ENCODE measurements at places on chromosomes 11 and 22.
A peak's percentile ranks its signal among the peaks of the same experiment; 100 is the strongest.

DNA sequence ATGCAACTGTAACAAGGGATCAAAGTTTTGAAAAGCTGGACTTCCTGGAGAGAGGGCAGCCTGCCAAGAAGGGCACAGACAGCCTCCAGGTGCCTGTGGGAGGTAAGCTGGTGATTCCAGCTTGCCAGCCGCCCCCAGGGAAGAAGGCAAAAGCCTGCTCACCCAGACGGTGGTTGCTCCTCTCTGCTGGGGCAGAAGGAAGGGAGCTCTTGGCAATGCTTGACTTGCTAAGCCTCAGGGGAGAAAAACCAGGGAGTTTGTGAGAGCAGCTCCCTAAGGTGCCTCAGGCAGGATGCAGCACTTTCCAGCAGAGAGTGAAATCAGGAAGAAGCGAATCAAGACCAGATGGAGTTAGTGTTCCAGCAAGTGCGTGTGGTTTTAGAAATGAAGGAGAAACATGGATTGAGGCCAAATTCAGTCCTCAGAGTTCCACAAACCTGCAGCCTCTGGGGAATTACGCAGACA is 553.6 kb downstream of the BUD13 start:
- no peak for DNase-seq

DNA sequence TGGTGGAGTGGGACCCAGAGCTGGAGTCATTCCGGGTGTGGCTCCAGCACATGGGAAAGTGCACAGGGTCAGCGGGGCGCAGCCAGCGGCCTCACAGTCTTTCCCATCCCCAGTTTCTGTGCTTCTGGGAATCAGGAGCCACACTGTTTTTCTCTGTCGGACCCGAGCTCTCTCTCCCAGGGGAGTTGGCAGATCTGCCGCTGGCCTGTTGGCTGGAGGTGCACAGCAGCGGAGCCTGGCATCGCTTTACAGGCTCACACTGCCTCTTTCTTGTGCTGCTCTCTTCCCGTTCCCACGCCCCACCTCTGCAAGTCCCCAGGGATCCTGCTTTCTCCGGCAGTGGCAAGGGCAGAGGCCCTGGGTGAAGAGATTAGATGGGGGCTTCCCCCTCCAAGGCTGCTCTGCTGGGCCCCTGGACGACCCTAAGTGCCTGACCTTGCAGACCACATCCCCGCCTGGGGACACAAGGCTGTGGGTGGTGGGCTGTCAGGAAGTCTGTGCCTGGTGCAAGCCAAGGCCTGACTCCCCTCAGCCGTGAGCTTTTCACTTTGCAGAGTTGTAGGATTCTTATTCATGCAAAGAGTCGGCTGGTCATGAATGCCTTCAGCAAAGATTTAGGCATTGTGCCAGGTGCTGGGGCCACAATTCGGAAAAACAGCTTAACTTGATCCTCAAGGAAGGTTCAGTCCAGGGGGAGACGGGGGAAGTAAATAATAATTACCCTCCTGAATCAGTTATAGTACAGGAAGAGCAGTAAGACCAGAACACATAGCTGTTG is 116.3 kb downstream of the TIMP3 start:
- DNase-seq: no peak

GRCh38 chr11:36622431-36623136 is 24.5 kb upstream of the RAG2 start:
- no peak for DNase-seq

GRCh38 chr22:25353516-25354445 is 134.3 kb downstream of the CRYBB2 start:
- DNase-seq: no peak

GRCh38 chr22:30920407-30920806 is 48.2 kb downstream of the MORC2 start:
- peak; percentile 69 for DNase-seq

- DNase-seq: no peak
These were observed 867.4 kb downstream of the NTM start for GRCh38 chr11:132237781-132238180.

DNA sequence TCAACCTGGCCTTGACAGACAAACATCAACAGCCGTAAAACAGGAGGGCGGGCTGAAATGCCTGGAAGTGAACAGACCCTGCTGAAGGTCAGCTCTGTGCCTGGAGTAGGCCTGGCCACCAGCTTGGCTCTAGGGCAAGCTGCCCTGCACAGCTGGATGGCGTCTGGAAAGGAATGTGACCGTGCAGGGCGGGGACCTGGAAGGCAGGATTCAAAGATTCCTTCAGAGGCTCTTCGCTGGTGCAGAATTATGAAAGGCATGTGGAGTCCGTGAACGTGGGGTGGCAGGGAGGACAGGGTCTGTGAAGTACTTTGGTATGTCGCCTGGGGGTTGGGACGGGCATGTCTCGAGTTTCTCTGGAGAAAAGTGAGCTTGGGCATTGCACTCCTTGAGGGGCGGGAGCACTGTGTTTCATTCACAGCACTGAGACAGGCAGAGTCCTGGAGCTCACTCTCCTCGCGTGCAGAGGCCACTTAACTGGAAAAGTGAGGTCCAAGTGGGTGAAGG is 1.5 kb downstream of the EHD1 start:
- DNase-seq: no peak

- no peak for DNase-seq
These were observed 12.7 kb downstream of the MRGPRX3 start for GRCh38 chr11:18145025-18145424.

GRCh38 chr11:76524919-76525318 is 80.1 kb downstream of the EMSY start:
- DNase-seq: no peak

GRCh38 chr11:59954219-59954847 is 9.5 kb upstream of the OOSP4A start:
- no peak for DNase-seq

DNA sequence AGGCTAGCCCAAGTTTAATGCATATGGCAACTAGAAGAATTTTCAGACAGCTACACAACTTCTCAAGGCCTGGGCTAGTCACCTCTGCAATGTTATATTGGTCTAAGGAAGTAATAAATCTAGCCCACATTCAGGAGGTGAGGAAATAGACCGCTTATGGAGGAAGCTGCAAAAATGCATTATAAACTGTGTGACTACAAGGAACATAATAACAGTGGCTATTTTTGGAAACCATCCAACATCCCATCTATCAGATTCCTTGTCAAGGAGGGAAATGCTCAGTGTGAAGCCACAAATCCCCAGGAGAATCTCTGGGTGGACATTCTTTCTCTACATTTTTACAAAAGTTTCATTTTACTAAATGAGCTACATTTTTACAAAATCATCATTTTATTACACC is 76.1 kb downstream of the BBOX1 start:
- no peak for DNase-seq

GRCh38 chr11:1843098-1843473 is 4.3 kb downstream of the TNNI2 start:
- DNase-seq: no peak

DNA sequence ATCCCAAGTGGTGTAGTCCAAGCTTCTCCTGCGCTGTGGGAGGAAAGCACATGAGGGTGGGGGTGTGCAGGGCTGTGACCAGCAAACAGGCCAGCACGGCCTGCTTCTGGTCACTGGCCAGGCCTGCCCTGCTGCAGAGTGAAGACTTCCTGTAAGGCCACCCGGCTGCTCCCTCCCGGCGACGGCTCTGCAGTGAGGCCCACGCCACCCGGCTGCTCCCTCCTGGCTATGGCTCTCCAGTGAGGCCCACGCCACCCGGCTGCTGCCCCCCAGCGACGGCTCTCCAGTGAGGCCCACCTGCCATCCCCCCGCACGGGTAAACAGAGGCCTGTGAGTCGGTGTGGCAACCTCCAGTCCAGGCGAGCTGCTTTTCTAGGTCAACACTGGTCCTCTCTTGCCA is 31.4 kb upstream of the BRSK2 start:
- no peak for DNase-seq

- no peak for DNase-seq
These were observed 248.8 kb downstream of the RAB38 start for GRCh38 chr11:87926250-87926970.

DNA sequence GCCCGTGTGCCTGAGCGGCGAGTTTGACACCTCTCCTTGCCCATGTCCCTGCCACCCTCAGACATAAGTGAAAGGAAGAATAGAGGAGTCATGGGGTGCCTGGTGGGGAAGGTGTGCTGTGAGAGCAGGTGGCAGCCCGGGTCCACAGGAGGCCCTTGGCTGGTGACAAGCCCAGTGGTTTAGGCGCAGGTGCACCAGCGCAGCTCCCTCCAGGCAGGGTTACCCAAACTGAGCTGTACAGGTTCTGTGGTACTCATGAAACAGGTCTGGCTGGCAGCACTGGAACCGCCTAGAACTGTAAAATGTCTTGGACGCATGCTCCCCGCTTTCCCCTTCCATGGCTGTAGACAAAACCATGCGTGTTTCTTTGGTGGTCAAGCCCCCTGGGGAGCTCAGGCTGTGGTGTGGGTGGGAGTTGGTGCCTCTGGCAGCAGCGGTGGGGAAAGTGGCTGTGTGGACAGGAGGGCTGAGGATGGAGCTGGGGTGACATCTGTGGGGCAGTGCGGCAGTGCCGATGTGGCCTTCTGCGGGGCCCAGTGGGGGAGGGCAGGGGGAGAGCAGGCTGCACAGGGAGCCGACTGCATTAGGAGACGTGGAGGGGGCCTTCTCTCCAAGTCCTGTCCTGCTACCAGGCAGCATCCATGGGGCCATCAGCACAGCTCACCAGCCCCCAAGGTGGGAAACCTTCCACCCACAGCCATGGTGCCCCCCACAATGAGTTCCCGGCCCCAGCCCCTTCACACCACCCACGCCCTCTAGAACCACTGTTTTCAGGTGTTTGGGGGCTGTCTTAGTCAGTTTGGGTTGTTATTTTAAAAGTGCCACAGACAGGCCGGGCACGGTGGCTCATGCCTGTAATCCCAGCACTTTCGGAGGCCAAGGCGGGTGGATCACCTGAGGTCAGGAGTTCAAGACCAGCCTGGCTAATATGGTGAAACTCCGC is 5.6 kb upstream of the GTSE1 start:
- no peak for DNase-seq

DNA sequence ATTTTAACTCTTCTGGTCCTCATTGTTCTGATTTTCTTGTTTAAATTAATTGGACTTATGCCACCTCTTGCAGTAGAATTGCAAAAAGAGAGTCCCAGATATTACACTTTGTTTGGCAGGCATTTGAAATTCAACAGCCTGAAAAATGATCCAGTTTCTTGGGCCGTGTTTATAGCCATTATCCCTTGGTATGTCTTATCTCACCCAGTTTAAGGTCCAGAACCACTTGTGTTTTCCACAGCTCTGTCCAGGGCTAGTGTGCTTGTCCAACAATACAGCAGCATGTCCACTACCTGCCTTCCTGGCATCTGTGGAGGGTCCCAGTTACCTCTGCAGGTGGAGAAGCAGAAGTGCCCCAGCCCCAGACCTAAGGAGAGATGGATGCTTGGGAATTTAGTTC is 397.4 kb downstream of the SOX6 start:
- DNase-seq: no peak

GRCh38 chr11:77672264-77672663 is 34.7 kb upstream of the CLNS1A start:
- no peak for DNase-seq

GRCh38 chr11:86551288-86552092 is 120.9 kb downstream of the ME3 start:
- no peak for DNase-seq

- no peak for DNase-seq
These were observed 65.8 kb downstream of the PARVB start for GRCh38 chr22:44089717-44090570.

DNA sequence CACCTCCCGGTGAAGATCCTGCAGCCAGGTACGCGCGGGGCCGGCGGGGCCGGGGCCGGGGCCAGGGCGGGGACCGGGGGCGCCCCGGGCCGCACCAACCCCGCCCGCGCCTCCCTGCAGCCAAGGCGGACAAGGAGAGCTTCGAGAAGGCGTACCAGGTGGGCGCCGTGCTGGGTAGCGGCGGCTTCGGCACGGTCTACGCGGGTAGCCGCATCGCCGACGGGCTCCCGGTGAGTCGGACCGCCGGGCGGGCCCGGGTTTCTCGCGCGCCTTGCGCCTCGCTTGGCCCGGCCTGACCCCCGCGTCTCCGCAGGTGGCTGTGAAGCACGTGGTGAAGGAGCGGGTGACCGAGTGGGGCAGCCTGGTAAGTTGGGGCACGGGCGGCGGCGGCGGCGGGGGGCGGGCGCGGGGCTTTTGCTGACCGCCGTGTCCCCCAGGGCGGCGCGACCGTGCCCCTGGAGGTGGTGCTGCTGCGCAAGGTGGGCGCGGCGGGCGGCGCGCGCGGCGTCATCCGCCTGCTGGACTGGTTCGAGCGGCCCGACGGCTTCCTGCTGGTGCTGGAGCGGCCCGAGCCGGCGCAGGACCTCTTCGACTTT is 531 bp downstream of the PIM3 start:
- no peak for DNase-seq

DNA sequence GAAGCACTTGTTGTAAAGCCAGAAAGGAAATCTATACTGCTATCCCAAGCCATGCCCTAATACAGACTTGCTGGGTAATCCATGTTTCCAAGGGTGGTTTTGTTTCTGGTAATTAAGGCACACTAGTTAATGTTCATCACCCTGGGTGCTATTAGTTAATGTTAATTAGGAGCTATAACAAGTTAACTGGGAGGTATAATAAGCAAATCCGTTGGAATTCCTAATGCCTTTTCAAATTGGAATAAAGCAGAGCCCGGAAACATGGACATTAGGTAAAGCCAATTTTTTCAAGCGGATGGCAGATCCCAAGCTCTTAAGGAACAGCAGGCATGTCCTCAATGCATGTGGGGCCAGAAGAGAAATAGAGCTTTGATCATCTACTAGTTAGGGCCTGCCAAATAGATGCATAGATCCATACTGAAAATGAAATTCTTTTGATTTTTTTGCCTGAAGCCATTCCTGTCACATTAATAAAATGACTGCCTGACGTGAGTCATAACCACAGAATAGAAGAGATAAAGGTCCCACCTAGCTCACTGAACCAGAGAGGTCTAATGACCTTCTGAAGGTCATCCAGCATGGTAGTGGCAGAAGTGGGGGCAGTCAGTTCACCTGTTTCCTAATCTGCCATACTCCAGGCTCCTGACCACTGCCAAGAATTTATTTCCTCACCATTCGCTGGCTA is 28.5 kb upstream of the CCDC34 start:
- DNase-seq: no peak
